ENCODE measurements at places on chromosomes 1 and 21.

GRCh38 chr1:180696361-180696760, 64.5 kb downstream of the XPR1 start:
- no peak for DNase-seq

- no peak for DNase-seq
Observed at GRCh38 chr1:63874278-63874880, 100.6 kb downstream of the ROR1 start.

DNA sequence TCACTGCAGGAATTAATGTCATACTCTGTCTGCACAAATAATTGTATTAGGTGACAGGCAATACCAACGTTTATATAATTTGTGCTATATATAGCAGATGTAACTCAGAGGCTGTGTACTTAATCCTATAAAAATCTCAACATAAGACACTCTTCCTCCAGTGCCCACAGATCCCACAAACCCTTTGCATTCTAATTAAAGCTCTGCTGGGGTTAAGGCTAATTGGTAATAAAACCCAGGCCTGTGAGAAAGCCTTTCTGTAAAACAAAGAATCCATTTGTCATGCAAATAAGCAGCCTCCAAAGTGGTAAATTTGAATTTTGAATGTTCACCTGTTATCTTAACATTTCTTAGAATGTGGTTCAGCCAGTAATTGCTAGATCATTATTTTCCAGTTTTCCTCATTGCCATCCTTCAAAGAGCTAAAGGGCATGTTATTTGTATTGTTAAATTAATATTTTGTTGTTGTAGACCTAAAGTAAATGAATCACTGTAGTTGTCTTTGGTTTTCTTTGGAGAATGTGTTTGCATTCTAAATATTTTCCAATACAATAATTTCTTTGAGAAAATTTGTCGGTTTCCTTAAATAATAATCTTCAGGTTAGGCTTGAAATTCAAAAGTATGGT, 46.3 kb upstream of the PRDX6 start:
- DNase-seq, result no peak

- no peak for DNase-seq
Observed at GRCh38 chr1:111212634-111213335, 12.3 kb upstream of the DENND2D start.

DNA sequence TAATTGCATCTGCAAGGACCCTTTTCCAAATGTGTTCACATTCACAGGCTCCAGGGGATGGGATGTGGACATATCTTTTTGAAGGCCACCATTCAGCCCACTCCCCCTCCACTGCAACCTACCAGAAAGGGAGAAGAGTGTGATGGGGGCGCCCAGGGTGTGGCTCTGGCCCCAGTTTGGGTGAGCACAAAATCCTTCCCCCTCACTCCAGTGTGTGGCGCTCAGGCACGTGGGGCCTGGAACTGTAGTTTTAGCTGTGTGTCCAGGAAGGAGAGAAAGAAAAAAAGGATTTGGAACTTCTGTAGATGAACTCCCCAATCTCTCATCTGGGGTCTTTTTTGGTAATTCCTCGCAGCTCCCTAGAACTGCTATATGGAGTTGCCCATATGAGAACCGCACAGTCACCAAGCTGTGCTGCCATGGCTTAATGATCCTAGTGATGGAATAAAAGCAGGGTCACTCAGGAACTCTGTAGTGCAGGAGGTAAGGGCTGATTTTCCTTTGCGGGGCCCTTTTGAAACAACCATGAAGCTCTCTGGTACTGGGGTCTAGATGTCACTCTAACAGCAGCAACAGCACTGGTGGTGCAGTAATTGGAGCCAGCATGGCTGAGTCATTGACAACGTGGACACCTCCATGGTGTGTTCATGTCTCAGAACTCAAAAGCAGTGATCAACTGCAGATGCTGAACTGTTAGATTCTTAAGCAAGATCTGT, 17.0 kb downstream of the AGT start:
- DNase-seq, result no peak

DNA sequence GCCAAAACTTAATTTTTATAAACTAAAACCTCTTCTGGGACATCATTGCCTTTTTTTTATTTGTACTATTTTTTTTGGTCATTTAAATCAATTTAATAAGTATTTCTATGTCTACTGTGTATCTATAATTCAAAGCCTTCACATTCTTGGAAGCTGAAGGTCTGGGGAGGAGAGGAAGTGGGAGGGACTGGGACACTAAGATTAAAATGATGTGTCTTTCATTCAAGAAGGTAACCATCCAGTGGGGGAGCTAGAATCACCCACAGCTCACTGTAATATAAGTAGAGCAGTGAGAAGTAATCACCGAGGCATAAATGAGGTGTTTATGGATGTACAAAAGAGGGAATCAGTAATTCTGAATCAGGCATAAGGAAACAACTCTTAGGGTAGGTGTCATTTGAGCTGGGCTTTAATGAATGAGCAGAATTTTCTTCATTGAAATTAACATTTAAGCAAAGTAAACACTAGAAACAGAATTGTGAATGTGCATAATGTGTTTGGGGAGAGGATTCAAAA, 52.8 kb downstream of the PTGER3 start:
- no peak for DNase-seq

GRCh38 chr1:175841738-175842187, 98.4 kb upstream of the TNR start:
- DNase-seq, result no peak

GRCh38 chr1:162323023-162323422, 53.6 kb downstream of the SPATA46 start:
- no peak for DNase-seq

DNA sequence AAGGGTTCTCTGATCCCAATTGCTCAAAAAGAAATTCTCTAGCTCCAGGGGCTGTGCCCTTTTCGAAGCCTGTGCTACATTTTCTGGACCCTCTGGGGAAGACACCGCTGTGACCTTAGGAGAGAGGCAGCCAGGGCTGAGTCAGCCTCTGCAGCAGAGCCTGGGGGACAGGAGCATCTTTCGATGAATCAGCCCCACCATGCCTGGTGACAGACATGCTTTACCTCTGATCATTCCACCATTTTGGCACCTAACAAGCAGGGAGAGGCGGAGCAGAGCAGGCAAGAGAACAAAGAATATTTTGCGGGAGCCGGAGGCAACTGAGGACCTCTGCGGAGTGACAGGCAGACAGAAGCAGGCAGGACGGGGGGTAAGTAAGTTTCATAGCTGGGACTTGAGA, 84.9 kb downstream of the VWA5B1 start:
- no peak for DNase-seq

- no peak for DNase-seq
Observed at GRCh38 chr1:44602634-44603628, 71.3 kb downstream of the TMEM53 start.
